T-helper 17 cell (primary cell): ENCODE measurements at places on chromosomes 2 and 18. TPM values are rescaled to one million over a fixed set of nuclear protein-coding genes. Genes with fewer than 3 reads are reported as not detected.

The RFX8 gene
- total RNA-seq: not detected

The REEP1 gene
- not detected for total RNA-seq

The NOTO gene
- total RNA-seq: not detected

The G6PC2 gene
- total RNA-seq: not detected

GRCh38 chr2:181655519-181655918, 1.4 kb downstream of the CERKL start:
- DNase-seq: no peak

DNA sequence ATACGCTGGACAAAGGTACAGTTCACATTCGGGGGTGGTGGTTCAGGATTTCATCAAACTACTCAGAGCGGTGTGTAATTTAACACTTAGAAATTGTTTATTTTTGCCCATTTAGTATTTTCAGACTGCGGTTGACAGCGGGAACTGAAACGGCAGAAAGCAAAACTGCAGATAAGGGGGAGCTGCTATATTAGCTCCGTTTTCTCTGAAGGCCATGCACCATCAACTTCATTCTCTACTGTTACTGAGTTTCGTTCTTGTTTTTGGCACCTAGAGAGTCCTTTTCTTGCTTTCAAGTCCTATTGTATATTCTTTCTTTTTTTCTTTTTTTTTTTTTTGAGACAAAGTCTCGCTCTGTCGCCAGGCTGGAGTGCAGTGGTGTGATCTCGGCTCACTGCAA, 121.5 kb upstream of the SP3 start:
- no peak for DNase-seq

DNA sequence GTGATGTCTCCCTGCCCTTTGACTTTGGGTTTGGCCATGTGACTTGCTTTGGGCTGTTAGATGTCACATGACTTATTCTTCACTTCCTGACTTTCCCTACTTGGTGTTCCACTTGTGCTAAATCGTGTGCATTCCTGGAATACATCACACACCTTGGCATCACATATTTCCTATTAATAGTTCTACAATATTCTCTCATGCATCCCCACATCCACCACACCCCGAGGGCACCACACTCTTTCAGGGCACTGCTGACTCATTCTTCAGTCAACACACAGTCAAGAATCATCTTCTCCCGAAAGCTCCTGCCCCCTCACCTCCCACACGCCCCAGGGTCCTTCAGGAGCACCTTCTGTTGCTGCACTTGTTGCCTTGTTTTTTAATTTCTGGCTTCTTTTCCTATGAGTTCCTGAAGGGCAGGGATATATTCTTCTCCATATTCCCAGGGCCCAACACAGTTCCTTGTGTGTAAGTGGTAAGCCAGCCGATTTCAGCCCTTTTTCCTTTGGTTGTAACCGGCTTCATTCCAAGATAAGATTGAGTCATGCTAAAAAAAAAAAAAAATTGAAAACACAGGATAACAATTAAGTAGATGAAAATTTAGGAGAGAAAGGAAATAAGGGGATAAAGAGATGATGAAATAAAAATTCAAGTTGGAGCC, 341.4 kb downstream of the SLC4A3 start:
- DNase-seq: no peak

DNA sequence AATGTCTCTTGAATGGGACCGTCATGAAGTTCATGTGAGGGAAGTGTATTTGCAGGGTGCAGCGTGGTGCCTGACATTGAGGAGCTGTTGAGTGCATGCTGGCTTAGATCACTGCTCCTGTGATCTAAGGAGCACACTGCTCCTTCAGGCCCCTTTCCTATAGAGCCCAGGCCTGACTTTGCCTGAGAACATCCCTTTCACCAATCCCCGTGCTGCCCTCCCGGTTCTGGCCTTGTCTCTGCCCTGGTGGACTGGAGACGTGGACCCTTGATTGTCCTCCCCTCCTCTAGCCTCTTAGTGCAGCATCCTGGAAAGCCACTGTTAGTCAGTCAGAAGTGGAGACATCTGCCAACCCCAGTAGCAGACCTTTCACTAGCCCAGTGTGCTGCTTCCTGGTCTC, 323.6 kb upstream of the HS6ST1 start:
- DNase-seq: no peak

- no peak for DNase-seq
These were observed 104.9 kb downstream of the MYO3B start for GRCh38 chr2:170282851-170283250.

DNA sequence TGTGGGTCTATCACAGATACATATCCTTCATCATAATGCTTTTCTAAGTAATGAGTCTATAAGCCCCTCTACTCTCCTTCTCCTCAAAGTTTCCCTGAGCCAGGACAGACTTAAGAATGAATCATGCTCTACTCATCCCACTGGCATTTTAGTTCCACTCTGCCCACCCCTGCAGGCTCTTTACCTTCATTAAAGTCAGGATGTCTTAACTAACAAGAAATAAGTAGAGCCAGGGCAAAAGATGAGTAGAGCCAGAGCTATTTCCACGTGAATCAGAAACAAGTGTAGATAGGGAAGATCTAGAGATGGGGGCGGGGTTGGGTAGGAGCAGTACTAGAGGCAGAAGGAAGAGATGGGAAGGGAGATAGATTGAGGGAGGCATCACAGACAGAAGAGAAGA, 790.5 kb downstream of the RNF144A start:
- DNase-seq: no peak

- no peak for DNase-seq
These were observed 99.3 kb downstream of the MCFD2 start for GRCh38 chr2:46816151-46816845.

DNA sequence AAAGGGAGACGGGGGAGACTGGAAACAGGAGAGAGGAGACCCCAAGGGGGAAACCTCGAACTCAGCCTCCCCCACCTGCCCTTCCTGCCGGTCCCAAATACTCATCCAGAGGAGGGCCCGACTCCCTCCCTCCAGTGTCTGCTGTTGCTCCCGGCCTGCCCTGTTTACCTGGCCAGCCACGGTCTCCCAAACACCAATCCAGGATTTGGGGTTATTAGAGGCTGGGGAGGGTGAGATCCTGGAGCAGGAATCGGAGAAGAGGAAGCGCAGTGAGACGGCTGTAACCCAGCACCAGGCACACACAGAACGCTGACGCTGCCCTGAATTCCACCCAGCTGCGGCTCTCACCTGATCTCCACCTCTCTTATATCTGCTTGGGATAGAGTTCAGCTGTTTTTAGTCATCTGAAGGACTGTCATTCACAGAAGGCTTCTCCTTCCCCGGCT, 213.0 kb downstream of the TNS1 start:
- no peak for DNase-seq

DNA sequence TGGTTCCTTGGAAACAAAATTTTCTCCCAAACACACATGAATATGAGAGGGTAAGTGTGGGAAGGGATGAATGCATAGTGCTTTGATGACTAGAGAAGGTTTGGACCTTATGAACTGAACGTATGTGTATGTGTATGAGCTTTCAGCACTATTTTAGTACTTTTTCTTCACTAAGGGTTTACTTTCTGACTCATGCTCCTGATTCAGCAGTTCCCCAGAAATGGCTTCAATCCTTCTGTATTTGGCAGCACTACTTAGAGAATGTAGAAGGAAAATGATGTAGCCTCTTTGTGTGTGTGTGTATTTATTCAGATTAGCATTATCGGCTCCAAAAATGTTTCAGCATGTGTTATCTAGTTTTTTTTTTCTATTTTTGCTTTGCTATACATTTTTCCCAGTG, 22.2 kb downstream of the KCNJ3 start:
- no peak for DNase-seq

DNA sequence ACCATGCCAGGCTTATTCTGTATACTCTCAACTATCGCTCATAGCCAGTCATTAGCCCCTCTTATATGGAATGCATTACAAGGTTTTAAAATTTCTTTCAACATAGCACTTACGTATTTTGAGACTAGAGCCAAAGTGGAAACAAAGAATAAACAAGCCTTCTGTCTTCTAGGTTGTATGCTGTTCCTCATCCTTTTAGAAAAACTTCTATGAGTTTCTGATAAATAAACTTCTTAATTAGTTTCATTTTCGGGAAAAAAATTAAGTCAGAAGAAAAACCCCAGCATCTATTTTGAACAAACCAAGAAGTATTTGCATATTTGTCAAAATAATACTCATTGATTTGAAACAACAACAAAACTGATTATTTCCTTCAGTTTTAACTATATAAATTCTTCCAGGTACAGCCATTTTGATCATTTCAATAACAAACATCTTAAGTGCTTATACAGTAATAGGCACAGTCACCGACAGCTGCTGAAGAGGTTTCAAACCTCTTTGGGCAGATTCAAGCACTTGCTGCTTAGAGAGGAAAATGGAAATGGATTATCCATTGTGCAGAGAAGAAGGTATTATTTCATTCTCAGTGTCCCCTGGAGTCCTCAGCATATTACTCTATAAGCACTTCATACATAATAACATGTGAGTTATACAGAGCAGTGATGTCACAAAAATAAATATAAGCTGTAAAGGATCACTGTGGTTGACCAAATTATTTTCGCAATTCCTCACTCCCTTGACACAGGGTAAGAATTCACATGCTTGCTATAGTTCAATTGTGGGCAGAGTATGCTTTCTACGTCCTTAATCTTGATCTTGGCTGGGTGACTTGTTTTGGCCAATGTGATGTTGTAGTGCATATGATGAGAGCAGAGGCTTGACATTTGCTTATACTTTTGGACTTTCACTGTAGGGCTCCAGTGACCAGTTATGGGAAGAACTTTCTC, 833.8 kb downstream of the TRIB2 start:
- DNase-seq: no peak

- DNase-seq: no peak
These were observed 185.2 kb downstream of the SOX11 start for GRCh38 chr2:5877360-5877759.

GRCh38 chr2:6648596-6649247, 217.0 kb downstream of the CMPK2 start:
- no peak for DNase-seq

GRCh38 chr2:129812071-129812470, 167.4 kb upstream of the RAB6C start:
- DNase-seq: no peak

- DNase-seq: no peak
These were observed 39.5 kb upstream of the FHL2 start for GRCh38 chr2:105438104-105438929.

GRCh38 chr2:170587117-170587516, 128.0 kb upstream of the SP5 start:
- no peak for DNase-seq

DNA sequence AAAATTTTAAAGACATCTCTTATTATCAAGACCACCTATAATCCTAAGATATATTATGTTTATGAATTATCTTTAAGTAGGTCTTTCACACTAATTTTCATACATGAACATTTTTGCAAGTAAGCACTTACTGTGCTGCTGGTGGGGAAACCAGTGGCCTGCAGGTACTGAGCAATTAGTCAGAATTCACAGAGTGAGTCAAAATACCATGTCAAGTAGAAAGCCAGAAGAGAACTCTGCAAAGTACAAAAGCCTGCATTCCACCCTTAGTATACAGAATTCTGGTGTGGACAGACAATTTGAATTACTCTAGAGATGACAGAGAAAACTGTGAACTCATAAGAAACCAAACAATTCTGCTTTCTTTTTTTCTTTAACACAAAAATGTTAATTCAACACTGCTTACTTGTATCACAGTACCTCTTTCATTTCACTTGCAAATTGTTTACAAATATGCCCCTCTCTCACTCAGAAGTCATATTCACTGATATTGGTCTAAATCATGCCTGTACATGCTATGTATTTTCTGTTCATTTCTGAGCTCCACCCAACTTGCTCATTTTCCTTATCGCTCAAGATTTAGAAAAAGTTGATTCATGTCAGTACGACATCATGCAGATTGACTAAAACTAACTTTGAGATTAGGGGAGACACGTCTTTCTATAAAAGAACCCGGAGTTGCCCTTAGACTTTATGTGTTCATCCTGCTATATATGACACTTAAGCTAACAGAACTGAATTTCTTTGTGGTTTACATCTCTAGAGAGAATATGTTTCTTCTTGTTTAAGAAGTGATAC, 182.9 kb downstream of the IKZF2 start:
- DNase-seq: no peak

DNA sequence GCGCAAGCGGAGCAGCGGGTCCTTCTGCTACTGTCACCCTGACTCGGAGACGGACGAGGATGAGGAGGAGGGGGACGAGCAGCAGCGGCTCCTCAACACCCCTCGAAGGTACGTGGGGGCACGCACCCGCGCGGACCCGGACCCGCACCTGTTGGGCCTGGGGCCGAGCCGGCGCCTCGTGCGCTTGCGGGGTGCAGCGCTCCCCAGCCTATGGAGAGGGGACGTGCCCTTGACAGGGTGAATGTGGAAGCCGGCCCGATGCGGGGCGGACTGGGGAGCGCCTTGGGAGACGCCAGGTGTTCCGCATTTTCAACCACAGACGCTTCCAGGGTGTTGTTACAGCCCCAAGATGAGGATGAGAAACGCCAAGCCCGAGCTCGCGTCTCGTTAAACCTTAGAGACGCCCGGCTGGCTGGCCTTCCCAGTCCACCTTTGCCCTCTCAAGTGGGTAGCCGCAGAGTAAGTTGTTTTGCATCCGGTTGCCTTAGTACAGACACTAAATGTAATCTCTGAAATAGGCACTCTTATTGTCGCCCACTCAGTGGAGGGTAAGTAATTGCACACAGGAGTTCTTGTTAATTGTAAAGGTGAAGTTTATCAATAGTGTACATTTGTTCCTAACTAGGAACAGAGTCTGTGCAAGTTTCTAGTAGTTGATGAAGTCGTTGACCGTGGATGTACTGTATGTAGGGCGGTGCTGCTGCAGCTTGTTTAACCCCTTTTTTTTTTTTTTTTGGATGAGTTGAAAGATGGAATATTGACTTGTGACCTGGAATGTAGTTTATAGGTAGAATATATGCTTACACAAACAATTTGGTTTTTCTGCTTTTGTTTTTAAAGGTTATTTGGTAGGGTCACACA, 815 bp downstream of the GMCL1 start:
- peak; percentile 17 for DNase-seq

DNA sequence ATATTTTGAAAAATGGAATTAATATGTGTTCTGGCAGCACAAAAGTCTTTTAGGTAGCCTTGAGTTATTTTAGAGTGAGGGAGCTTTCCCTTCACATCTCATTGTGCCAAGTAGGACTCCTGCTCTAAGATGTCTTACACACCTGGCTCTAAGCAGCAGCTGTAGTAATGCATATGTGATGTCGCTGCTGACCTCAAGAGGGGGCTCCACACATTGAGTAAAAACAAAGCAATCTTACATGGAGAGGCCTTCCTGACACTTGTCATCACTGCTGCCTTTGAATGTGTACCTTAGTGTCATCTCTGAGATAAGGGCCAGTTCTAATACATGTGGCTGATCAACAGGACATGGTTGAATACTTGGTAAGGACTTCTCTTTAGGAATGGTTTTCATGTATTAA, 75.8 kb downstream of the ACTR3 start:
- no peak for DNase-seq

GRCh38 chr2:181454686-181455450, 2.3 kb upstream of the ITGA4 start:
- no peak for DNase-seq

DNA sequence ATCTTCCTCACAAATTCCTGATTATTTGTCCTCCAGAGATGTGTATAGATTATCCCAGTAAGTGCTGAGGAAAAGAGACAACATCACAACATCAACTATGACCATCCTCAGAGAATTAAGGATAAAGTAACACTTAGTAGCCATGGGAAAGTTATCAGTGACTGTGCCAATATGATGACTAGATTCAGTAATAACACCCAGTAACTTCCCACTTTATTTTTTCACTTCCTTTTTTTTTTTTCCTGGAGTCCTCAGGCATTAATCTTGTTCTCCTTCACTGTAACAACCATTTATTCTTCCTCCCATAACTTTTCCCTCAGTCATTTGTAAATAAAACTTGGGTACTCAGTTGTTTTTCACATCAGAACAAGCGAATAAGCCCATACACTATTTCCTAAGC, 16.7 kb upstream of the PID1 start:
- DNase-seq: no peak

- DNase-seq: no peak
These were observed 355.2 kb downstream of the GALNT13 start for GRCh38 chr2:154226931-154227330.
